Omental fat pad (tissue), 4 donors: ENCODE measurements at places on chromosomes 11 and 22. TPM values are rescaled to one million over a fixed set of nuclear protein-coding genes. Genes with fewer than 3 reads are reported as not detected.

GRCh38 chr11:1932681-1933080 is 13.2 kb downstream of the TNNT3 start:
- DNase-seq, result no peak

The MIOX gene
- total RNA-seq, result not detected

The SLC17A6 gene
- total RNA-seq, result not detected

DNA sequence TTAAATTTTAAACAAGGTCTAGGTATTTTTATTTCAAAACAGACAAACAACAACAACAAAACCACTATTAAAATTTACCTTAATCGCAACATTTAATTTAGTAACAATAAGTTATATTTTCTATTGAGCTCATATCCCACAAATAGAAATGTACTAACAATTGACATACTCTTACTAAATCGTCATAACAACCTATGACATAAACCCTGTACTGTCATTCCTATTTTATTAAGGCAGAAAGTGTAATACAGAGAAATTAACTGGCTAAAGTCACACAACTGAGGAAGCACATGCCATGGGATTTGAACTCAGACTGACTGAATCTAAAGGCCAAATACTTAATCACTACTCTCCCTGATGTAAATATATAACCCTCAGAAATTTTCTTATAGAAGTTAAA is 3.0 kb downstream of the KIF18A start:
- no peak for DNase-seq

The UCP3 gene
- total RNA-seq, result 1.6 TPM

DNA sequence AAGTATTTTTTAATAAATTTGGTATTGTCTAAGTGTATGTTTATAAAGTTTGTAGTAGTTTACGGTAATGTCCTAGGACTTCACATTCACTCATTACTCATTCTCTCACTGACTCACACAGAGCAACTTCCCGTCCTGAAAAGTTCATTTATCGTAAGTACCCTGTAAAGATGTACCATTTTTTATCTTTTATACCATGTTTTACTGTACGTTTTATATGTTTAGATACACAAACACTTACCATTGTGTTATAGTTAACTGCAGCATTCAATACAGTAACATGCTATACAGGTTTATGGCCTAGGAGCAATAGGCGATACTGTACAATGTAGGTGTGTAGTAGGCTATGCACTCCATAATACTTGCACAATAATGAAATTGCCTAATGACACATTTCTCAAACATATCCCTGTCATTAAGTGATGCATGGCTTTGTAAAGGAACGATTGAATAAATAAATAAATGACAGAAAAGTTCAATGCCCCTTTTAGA is 12.5 kb upstream of the CARD18 start:
- no peak for DNase-seq

GRCh38 chr22:39994041-39994565 is 651 bp upstream of the FAM83F start:
- DNase-seq, result no peak
